ENCODE measurements at places on chromosomes 5 and 9. TPM values are rescaled to one million over a fixed set of nuclear protein-coding genes. Genes with fewer than 3 reads are reported as not detected.

Gene GDA
- polyA plus RNA-seq, result 1.5 TPM

Gene MYOT
- polyA plus RNA-seq, result not detected

Gene ABCA2
- polyA plus RNA-seq, result 21.0 TPM

Gene PCDHA13
- polyA plus RNA-seq, result 0.03 TPM

DNA sequence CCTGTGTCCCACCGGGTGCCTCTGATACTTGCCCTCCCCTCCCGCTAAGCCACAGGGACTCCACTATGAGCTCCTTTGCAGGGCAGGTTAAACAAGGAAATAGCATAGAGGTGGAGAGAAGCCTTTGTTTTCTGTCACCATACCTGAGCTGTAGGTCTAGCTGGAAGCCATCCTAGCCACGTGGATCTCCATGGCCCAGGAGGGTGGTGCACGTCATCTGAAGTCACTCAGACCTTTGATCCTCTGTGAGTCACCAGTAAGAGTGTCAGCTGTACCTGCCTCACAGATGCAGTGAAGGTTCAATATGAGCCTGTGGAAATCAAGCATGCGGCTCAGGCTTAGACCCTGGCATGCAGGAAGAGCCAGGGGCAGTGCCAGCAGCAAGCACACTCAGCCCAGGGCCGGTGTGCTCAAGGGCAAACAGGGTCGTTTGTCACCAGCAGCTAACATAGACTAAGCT is 55.1 kb downstream of the ASS1 start:
- peaks cover 42% of the 10 kb centered on the region for H3K4me1 ChIP-seq
- peak overlapping the region; percentile 47 for H3K4me3 ChIP-seq
- H3K27ac ChIP-seq, result peak overlapping the region; percentile 95

DNA sequence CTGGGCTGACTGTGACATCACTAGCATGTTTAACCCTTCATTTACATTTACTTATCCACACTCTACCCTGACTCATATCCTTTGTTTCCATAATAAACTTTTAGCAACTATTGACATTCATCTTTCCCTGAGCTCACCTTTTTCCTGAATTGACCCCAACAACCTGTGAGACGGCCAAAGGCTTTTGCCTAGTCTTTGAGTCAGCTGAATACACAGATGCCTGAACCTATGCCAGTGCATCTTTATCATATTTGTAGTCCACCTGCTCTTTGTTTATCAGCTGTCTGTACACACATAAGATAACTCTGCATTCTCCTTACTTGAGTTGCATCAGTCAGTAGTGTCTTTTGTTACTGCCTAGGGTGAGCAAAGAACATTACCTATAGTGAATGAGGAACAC is 128.5 kb upstream of the HMHB1 start:
- peaks cover 47% of the 10 kb centered on the region for H3K4me1 ChIP-seq
- no peaks in the 10 kb centered on the region for H3K36me3 ChIP-seq
- no peak overlapping the region for H3K27ac ChIP-seq
- DNase-seq, result peak; percentile 50
- 0 out of 3 replicates have a peak, but pooled peaks cover 3% of the 10 kb centered on the region for H3K27me3 ChIP-seq
- no peak overlapping the region for H3K4me3 ChIP-seq

GRCh38 chr9:128361296-128361985 is 9.7 kb upstream of the URM1 start:
- no peak for DNase-seq
- H3K4me1 ChIP-seq, result peaks cover 34% of the 10 kb centered on the region
- H3K27ac ChIP-seq, result no peak overlapping the region
- H3K27me3 ChIP-seq, result no peaks in the 10 kb centered on the region
- H3K4me3 ChIP-seq, result no peak overlapping the region
- H3K36me3 ChIP-seq, result no peaks in the 10 kb centered on the region

DNA sequence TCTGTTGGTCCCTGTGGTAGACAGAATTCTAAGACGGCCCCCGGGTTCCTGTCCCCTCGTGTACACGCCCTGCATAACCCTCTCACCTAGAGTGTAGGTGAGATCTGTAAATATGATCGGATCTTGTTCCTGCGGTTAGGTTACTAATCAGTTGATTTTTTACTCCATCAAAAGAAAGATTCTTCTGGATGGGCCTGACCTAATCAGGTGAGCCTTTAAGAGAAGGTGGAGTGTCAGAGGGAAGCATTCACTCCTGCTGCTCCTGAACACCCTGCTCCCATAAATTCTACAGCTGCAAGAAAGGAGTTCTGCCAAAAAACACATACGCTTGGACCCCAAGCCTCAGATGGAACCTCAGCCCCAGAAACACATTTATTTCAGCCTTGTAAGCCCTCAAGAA is 15.6 kb upstream of the FUBP3 start:
- H3K27me3 ChIP-seq, result no peaks in the 10 kb centered on the region
- H3K4me1 ChIP-seq, result peaks cover 6% of the 10 kb centered on the region
- no peaks in the 10 kb centered on the region for H3K36me3 ChIP-seq
- no peak overlapping the region for H3K4me3 ChIP-seq

- no peaks in the 10 kb centered on the region for H3K36me3 ChIP-seq
- H3K4me3 ChIP-seq, result no peak overlapping the region
- no peak overlapping the region for H3K27ac ChIP-seq
- H3K4me1 ChIP-seq, result peaks cover 68% of the 10 kb centered on the region
Measured at GRCh38 chr5:14183187-14183939, 40.2 kb downstream of the TRIO start.

DNA sequence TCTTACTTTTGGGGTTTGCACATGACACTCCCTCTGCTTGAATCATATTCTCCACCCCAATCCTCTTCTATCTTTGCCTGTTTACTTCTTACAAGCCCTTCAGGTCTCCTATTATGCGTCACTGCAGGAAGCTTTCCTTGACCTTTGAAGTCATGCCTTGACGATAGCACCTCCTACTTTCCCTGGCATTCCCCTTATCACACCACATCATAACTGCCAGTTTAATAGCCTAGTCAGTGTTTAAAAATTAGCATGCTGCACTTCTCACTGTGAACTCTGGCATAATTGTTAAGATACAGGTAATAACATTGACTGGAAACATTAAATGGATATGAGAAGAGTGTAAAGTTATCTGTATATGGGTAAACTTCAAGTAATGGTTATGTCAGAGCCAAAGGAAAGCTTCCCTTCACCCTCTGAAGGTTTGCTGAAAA is 37.1 kb upstream of the CEP120 start:
- H3K27me3 ChIP-seq, result no peaks in the 10 kb centered on the region
- H3K36me3 ChIP-seq, result no peaks in the 10 kb centered on the region
- H3K4me1 ChIP-seq, result no peaks in the 10 kb centered on the region
- H3K4me3 ChIP-seq, result no peak overlapping the region
- no peak overlapping the region for H3K27ac ChIP-seq

GRCh38 chr5:108617467-108618435 is 129.9 kb upstream of the FER start:
- peaks cover 4% of the 10 kb centered on the region for H3K4me1 ChIP-seq
- no peaks in the 10 kb centered on the region for H3K36me3 ChIP-seq
- H3K27me3 ChIP-seq, result no peaks in the 10 kb centered on the region
- DNase-seq, result no peak
- H3K27ac ChIP-seq, result no peak overlapping the region
- H3K4me3 ChIP-seq, result no peak overlapping the region

- no peak overlapping the region for H3K4me3 ChIP-seq
- DNase-seq, result no peak
- no peak overlapping the region for H3K27ac ChIP-seq
- H3K4me1 ChIP-seq, result no peaks in the 10 kb centered on the region
Measured at GRCh38 chr5:80034559-80034958, 589 bp upstream of the THBS4 start.

- no peak overlapping the region for H3K4me3 ChIP-seq
- no peak overlapping the region for H3K27ac ChIP-seq
- DNase-seq, result no peak
- H3K4me1 ChIP-seq, result no peaks in the 10 kb centered on the region
- H3K27me3 ChIP-seq, result no peaks in the 10 kb centered on the region
Measured at GRCh38 chr5:132688536-132689339, 14.9 kb downstream of the IL4 start.

DNA sequence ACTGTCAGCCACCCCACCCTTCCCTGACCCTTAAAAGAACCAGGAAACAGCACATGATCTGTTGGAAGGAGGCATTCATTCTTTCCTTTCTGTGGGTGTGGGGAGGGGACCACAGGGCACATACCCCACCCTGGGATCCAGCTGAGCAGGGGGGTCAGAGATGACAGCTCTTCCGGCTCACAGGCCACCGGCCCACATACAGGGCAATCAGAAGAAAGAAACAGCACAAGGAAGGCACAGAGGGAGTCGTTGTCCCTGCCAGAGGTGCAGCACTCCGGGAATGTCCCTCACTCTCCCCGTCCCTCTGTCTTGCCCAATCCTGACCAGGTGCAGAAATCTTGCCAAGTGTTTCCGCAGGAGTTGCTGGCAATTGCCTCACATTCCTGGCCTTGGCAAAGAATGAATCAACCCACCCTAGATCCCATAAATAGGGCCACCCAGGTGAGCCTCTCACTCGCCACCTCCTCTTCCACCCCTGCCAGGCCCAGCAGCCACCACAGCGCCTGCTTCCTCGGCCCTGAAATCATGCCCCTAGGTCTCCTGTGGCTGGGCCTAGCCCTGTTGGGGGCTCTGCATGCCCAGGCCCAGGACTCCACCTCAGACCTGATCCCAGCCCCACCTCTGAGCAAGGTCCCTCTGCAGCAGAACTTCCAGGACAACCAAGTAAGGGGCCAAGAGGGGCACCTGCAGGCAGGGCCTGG is at the start of gene LCN2:
Gene LCN2, plus strand, starts transcription at position 453 of the 701 bp plus-strand sequence. Its CDS starts 73 bp downstream, at position 526.
- peaks cover 75% of the 10 kb centered on the region for H3K4me1 ChIP-seq
- H3K27me3 ChIP-seq, result peaks cover 9% of the 10 kb centered on the region
- no peaks in the 10 kb centered on the region for H3K36me3 ChIP-seq
- DNase-seq, result no peak
- no peak within 1 kb of the TSS for H3K4me3 ChIP-seq

- no peaks in the 10 kb centered on the region for H3K27me3 ChIP-seq
- no peak for DNase-seq
- H3K27ac ChIP-seq, result no peak overlapping the region
Measured at GRCh38 chr5:45507178-45507577, 189.0 kb downstream of the HCN1 start.

GRCh38 chr9:126391713-126392661 is 65.4 kb downstream of the MVB12B start:
- H3K36me3 ChIP-seq, result peaks cover 91% of the 10 kb centered on the region
- no peak for DNase-seq
- no peaks in the 10 kb centered on the region for H3K4me1 ChIP-seq
- H3K27me3 ChIP-seq, result no peaks in the 10 kb centered on the region

Measured in HepG2 (cell line).